AG08396 (cell line): ENCODE measurements at places on chromosomes 11 and 22.

- DNase-seq = no peak
Observed at GRCh38 chr11:126072801-126073594, 10.3 kb upstream of the CDON start.

DNA sequence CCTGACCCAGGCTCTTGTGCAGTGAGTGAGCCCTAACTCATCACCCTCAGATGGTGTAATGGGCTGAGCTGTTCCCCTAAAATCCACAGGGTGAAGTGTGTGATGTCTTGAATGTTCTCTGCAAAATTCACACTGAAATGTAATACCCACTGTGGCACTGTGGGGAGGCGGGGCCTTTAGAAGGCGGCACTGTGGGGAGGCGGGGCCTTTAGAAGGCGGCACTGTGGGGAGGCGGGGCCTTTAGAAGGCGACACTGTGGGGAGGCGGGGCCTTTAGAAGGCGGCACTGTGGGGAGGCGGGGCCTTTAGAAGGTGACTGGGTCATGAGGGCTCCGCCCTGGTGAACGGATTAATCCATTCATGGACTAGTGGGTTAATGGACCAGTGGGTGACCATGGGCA lies 33.0 kb downstream of the CHID1 start:
- no peak for DNase-seq

GRCh38 chr11:34621876-34622275 lies 983 bp downstream of the EHF start:
- DNase-seq = no peak

GRCh38 chr11:44570411-44571155 lies 5.1 kb downstream of the CD82 start:
- DNase-seq = no peak

- DNase-seq = no peak
Observed at GRCh38 chr11:81967242-81967641, 766.4 kb downstream of the FAM181B start.

DNA sequence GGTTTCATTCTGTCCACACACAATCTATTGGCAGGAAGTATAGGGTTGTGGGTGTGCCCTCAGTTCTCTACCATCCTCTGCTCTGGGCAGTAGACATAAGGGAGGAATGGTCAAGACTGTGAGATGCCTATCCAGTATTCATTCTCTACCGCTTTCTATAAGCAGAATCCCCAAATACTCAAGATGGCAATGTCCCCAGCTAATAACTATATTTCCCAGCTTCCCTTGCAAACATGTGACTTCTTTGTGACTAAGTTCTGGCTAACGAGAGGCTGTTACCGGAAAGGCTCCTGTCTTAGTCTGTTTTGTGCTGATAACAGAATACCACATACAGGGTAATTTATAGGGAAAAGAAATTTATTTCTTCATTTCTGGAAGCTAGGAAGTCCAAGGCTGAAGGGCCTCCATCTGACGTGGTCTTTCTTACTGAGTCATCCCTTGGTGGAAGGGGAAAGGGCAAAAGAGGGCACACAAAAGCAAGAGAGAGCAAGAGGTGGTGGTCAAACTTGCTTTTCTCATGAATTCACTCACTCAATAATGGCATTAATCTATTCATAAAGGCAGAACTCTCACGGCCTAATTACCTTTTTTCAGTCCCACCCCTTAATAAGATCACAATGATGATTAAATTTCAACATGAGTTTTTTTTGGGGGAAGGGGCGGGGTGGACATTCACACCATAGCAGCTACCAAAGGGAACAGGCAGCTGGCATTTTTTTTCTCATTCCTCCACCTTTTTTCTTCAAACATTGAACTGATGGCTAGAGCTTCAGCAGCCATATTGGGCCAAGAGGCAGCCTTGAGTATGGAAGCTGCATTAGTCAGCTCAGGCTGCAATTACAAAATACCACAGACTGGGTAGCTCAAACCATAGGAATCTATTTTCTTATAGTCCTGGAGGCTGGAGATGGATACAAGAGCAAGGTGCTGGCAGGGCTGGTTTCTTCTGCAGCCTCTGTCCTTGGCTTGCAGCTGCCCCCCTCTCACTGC lies 109.7 kb upstream of the OR9Q1 start:
- no peak for DNase-seq

- DNase-seq = no peak
Observed at GRCh38 chr11:61091373-61092279, 10.7 kb upstream of the CD5 start.

GRCh38 chr11:15145615-15146014 lies 30.9 kb downstream of the INSC start:
- no peak for DNase-seq

- DNase-seq = no peak
Observed at GRCh38 chr11:108587109-108587508, 6.5 kb downstream of the EXPH5 start.

DNA sequence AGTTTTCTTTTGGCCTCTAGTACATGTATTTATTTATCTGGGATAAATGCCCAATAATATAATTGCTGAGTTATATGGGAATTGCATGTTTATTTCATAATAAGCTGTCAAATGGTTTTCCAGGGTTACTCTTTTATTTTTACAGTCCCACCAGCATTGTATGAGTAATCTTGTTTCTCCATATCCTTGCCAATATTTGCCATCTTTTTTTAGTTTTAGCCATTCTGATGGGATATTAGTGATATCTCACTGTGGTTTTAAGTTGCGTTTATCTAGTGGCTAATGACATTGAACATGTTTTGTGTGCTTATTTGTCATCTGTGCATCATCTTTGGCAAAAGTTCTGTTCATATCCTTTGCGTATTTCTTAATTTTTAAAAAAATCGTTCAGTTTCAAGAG lies 372.8 kb upstream of the CCDC179 start:
- peak; percentile 7 for DNase-seq

DNA sequence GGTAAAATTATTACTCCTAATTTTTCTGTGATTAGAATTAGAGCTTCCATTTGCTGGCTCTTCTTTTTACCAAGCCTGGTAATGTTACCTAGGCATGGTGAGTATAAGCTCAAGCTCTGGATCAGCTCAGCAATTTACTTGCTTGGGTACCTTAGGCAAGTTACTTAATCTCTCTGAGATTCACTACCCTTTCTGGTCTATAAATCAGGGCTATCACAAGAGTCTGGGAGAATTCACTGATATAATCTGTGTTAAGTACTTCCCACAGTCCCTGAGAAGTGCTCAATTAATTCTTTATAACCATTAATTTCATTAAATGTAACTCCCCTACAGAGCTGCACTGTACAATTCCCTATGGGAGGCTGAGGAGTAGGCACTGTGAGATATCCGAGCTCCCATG lies 44.2 kb downstream of the TMEM123 start:
- no peak for DNase-seq

DNA sequence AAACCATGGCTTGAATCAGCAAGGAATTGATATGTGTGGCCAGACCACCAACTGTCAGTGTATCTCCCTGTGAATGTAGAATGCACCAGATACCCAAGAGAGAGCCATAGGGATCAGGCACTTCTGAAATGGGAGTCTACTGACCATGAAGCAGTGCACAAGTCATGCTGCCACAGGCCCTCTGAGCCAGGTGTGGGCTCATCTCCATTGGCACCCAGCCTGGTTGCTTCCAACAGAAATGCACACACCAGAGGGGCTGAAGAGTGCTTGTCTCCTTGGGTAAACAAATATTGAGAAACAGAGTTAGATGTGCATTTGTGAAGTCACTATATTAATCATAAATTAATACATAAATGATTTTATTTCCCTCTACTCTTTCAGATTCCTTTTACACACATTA lies 28.4 kb upstream of the PANX1 start:
- DNase-seq = no peak

- no peak for DNase-seq
Observed at GRCh38 chr11:17687946-17688670, 31.3 kb upstream of the MYOD1 start.

GRCh38 chr11:126400479-126400878 lies 45.0 kb downstream of the ST3GAL4 start:
- DNase-seq = no peak

DNA sequence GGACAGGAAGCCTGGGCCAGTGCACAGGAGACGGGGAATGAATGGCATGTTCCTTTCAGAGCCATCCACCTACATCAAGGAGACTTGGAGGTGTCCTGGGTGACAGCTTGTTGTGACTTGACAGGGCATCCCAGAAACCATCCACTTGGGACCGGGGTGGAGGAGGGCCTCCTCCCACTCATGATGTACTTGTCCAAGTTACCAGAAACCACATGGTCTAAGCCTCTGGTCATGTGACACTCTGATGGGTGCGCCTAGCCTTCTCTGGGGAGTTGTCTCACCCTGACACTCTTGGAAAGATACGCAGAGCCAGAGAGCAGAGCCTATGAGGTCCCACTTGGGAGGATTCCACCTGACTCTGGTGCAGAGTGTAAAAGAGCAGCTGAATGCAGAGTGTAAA lies 21.6 kb upstream of the FXYD6 start:
- no peak for DNase-seq

DNA sequence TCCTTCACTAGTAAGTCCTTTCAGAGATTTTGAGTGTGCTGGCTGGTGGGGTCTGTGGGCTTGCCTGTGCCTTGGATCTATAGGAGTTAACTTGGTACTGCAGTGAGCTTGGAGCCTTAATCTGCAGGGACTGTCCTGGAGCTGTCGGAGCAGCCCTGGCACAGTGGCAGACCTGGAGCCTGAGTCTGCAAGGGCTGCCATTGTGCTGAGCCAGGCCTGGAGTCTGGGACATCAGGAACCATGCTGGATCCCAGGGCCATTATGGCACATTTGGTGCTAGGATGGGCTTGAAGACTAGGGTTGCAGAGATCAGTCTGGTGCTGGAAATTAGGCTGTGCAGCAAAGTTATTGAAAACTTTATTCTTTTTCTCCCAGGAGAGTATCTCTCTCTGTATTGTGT lies 665.4 kb downstream of the METTL15 start:
- DNase-seq = no peak

- no peak for DNase-seq
Observed at GRCh38 chr11:1929621-1930461, 10.3 kb downstream of the TNNT3 start.

DNA sequence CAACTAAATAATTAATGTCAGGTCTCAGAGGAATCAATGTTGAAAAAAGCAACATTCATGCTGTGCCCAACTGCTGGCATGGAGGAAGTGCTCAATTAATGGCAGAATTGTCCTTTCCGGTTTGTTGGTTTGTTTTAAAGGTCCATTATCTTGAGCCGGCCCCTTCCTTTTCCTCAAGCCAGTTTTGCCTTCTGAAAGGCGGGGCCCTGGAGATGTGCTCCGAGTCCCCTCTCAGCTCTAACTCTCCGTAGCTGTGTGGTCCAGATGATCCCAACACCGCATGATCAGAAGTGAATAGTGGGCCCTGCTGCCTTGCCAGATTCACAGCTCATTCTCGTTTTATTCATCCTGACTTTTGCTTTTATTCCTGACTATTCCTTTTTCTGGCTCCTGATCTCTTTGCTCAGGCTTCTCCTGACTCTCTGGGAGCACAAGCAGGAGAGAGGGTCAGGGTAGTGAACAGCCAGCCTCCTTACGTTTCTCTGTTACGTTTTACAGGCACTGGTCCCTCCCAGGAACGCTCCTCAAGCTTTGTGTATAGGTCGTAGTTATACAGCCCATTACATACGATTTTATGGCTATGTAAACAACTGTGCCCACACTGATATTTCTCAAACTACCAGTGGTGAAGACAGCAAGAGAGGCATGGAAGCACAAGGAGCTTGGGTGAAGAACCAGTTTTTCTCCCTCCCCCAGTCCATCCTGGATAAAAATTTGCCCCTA lies 265.9 kb downstream of the LARGE1 start:
- no peak for DNase-seq

GRCh38 chr22:39152024-39152510 lies 413 bp downstream of the CBX7 start:
- no peak for DNase-seq

GRCh38 chr11:73451896-73452295 lies 75.7 kb downstream of the RELT start:
- DNase-seq = no peak

DNA sequence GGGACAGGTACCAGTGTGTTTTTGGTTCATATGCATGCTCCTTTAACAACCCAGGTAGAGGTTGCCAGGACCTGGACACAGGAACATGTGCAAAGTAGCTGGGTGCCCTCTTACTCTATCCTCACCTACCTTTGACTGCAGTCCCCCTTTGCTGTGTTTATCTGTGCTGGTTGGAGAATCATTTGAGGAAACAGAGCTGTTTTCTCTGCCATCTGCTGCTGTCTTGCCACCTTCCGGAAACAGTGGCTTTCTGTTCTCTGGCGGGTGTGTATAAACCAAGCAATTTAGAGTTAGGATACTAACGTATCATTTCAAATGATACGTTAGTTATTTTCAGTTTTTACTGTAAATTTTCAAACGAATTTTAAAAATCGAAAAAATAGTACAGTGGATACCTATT lies 171.9 kb upstream of the TTC12 start:
- DNase-seq = no peak

DNA sequence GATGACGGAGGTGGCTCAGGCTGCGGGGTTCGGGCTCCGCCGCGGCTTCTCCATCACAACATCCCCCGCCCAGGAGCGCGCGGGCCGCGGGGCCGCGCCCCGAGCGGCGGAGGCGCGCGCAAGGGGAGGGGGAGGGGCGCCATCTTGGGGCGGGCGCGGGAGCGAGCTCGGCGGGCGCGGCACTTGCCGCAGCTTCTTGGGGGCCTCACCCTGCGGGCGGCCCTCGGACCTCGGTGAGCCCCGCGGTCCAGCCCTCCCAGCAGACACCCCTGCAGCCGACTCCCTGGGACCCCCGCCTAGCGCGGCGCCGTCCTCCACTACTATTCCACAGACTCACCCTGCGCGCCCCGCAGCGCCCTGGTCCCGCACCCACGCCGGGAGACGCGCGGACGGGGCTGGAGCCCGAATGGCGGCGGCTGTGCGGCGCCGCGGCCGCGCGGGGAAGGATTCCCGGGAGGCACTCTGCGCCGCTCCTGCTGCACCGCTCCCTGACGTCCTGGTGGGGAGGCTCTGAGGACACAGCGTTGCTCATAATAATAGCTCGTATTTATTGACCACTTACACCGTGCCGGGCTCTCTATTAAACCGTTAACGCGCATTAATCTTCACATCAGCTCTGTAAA lies at the start of gene APBB1:
TSS of gene APBB1 (minus strand) at position 86 of the 623 bp plus-strand sequence. CDS start 7,747 bp downstream, outside the sequence.
- peak; percentile 92 for DNase-seq

DNA sequence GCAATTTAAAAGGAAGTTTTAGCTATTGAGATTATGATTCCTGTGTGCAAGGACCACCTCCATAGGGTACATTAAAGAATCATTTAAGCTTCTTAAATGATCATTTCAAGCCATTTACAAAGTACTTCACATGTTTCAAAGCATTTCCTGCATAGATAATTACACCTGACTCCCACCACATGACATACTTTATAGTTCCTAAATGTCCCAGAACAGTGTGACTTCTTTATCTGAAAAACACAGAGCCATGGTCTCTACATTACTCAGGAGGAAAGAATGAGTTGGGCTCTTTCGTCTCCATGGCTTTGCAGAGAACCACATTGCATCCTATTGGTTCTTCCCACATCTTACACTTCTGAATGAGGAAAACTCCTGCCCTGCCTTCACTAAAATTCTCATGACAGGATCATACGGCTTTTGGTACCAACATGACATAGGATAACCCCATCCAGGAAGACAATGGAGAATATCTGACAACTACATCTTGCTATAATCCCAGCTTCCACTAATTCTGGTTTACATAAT lies 88.6 kb downstream of the ETS1 start:
- no peak for DNase-seq
